ENCODE measurements at places on chromosomes 11 and 22.

DNA sequence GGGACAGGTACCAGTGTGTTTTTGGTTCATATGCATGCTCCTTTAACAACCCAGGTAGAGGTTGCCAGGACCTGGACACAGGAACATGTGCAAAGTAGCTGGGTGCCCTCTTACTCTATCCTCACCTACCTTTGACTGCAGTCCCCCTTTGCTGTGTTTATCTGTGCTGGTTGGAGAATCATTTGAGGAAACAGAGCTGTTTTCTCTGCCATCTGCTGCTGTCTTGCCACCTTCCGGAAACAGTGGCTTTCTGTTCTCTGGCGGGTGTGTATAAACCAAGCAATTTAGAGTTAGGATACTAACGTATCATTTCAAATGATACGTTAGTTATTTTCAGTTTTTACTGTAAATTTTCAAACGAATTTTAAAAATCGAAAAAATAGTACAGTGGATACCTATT, 171.9 kb upstream of the TTC12 start:
- no peak for DNase-seq

GRCh38 chr11:112213753-112214152, 12.5 kb upstream of the PTS start:
- no peak for DNase-seq

GRCh38 chr11:115425816-115426215, 78.4 kb downstream of the CADM1 start:
- no peak for DNase-seq

GRCh38 chr22:39241794-39242594, 2.8 kb downstream of the PDGFB start:
- no peak for DNase-seq

DNA sequence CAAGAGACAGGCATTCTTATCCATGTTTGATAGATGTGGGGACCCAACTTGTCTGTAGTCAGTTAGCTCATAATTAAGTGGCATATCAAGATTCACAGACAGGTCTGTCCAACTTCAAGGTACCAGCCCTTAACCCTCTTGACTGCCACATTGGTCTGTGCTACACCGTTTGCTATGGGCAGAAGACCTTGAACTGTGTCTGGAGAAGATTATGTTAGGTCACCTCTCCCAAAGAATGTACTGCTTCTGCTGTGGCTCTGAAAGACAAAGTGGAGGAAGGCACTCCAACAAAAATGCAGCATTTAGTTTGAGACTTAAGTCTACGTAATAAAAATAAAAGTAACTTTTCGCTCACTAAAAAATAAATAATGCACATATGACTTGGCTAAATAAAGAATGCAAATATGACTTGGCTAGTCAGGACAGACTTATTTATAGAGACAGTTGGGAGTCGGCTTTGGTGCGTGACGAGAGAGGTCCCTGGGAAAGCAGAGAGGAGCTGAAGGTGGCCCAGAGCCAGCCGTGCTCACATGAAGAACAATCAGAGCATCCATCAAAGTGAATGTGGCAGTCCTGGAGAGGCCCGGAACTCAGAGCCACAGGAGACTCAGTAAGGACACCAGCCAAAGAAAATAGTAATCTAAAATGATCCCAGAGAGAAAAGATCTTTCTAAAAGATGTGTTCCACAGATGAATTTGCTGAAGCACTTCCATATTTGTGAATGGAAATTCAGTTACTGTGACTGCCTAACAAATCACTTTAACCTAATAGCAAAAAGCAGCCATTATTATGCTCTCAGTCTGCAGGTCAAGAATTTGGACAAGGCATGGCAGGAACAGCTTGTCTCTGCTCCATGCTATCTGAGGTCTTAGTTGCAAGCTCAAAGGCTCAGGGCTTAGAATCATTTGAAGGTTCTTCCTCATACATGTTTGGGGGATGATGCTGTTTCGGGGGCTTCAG, 35.0 kb downstream of the CWC15 start:
- DNase-seq = no peak

- DNase-seq = no peak
Measured at GRCh38 chr11:44805596-44805995, 78.8 kb downstream of the TSPAN18 start.

DNA sequence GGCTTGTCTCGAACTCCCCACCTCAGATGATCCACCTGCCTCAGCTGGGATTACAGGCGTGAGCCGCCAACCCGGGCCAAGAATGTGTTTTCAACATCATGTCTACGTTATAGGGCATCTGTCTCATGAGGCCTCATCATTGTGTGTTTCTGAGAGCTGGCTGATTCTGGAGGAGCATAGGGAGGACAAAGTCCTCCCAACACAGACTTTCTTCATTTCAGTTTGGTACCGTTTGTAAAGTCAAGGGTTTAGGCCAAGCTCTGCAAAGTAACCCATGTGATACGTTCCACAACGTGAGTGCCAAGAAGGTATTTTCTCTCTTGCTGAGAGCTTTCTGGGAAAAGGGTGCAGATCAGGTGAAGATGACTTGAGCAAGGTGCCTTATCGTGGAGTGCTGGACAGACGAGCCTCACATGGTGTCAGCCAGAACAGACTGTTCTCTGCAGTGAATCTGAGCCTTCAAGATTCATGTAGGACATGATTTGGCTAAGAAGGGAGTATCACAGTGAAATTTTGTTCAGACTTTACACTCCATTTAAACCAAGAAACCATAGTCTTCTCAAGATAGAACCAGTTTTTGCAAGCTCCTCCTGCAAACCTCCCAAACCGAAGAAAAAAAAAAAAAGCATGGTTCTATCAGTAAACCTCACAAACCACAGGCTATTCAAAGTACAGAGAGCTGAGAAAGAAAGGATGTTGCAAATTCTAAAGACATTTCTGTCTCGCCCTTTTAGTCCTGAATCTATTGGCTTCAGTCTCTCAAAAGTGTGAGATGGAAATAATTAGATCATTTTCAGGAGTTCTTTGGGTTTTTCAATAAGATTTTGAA, 71.7 kb downstream of the DBX1 start:
- no peak for DNase-seq

GRCh38 chr22:44399906-44400762, 87.4 kb upstream of the SHISAL1 start:
- no peak for DNase-seq

- DNase-seq = no peak
Measured at GRCh38 chr11:65858681-65859087, 704 bp upstream of the CFL1 start.

DNA sequence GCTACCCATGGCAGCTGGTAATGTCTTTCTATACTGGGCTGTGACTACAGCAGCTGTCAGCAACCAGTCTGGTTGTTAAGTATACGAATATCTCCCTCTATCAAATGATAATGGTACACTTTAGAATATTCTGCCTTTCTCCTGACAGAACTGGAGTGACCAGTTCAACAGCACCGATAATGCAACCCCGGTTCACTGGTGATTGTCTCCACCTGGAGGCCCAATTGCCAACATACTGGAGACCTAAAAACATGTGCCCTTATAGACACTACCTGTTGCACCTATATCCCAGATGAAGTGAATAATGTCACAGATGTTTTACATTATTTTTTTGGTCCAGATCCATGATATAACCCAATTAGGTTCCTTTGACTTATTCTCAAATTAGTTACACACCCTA, 21.1 kb downstream of the OR5P2 start:
- DNase-seq = no peak
